ENCODE measurements at places on chromosomes 4 and X.

DNA sequence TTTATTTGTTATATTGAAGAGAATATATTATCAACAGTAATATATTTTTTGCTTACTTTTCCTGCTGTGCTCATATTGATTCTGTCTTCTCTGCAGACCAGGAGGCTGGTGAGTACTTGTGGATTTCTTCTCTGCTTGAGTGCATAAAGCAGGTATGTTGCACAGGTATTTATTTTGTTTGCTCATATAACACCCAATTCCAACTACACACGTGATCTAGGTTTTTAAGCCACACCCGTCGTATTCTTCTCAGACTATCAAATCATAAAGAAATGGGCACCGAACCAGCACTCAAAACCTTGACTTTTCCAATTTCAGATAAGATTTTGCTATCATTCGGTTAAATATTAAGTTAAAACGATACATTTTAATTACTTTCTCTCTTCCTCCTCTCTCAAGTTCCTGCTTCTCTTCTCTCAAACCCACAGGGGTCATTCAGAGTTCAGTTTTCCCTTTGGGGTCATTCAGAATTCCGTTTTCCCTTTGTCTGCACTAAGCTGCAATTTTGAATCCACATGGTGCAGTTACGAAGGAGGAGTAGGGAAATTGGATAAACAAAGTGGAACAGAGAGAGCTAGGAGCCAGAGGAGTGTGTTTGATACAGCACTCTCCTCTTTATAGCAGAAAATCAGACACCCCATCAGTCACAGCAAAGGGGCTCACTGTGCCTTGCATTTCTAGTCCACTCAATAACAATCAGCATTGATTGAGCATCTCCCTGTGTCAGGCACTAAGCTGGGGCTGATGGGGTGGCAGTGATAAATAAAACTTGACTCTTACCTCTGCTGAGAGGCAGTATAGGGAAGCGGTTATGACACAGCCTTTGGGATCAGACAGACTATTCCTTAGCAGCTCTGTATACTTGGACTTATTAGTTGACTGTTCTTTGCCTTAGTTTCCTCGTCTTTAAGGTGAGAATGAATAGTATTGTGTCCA lies at the start of gene ADH1C:
TSS of gene ADH1C (minus strand) at position 145 of the 936 bp plus-strand sequence. CDS start at position 74, 71 bp downstream.
- no peak for DNase-seq

GRCh38 chrX:12824944-12825343 lies 33.7 kb downstream of the PRPS2 start:
- DNase-seq: no peak

DNA sequence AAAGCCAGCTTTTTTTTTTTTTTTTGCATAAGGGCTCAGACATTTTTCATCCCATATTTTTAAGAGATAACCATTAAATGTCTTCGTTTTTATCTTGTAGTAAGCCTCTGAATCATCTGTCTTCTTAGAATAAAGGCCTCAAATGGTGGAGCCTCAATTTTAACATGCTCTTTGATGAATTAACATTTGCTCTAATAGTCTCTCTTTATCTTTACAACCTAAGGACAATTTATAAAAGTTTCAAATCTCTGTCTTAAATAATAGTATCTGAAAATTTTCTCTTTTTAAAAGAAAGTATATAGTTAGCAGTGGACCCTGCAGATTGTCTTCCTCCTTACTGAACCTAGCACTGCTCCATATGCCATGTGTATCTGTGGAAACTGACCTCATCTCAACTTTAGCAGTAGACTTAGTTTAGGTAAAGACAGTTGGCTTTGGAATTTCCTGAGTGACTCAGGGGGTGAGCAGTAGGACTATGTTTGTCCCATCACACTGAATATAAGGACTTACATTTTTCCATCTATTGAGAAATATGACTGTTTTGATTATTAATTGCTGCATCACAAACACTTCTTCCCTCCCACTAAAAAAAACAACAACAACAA lies 1658.0 kb downstream of the STIM2 start:
- no peak for DNase-seq

DNA sequence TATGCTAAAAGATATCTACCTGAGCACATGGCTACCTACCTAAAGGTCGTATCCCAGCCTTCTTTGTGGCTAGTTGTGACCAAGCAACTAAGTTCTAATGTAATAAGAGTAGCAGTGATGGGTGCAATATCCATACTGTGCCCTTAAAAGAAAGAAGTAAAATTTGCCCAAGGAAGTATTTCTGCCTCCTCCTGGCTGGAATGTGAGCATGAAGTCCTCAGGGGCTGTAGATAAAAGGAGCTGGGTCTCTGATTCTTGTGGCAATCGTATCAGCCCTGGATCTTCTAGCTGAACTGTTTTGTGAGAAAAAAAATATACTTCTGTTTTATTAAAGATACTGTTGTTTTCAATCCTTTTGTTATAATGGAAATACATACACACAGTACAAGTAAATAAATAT lies 217.4 kb downstream of the GPAT3 start:
- no peak for DNase-seq

DNA sequence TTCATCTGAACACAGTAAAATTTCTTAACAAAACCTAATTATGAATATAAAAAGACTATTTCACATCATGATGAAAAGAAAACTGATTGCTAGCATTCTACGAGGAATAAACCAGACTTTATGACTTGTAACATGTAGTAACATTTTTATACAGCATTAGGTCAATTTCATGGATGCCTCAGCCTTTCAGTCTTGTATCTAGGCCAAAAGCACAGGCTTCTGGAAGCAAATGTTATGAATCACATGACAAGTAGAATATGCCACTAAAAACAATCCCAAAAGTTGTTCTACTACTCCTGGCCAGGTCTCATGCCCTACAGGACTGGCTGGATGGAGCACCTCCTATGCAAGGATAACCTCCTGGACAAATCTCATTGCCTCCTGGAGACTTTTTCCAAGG lies 101.2 kb downstream of the ARHGAP6 start:
- no peak for DNase-seq

- DNase-seq: peak; percentile 4
These were observed 94.2 kb downstream of the MAOA start for GRCh38 chrX:43750248-43750676.

GRCh38 chr4:147640331-147640730 lies 23.1 kb downstream of the TMEM184C start:
- no peak for DNase-seq

- DNase-seq: no peak
These were observed 132.7 kb downstream of the TMEM164 start for GRCh38 chrX:110135618-110136017.

- peak; percentile 45 for DNase-seq
These were observed 8.0 kb upstream of the NEUROG2 start for GRCh38 chr4:112523764-112524505.

- no peak for DNase-seq
These were observed 1.4 kb downstream of the TREX2 start for GRCh38 chrX:153444333-153445011.

- no peak for DNase-seq
These were observed 15.2 kb downstream of the ATOH1 start for GRCh38 chr4:93843772-93844171.

DNA sequence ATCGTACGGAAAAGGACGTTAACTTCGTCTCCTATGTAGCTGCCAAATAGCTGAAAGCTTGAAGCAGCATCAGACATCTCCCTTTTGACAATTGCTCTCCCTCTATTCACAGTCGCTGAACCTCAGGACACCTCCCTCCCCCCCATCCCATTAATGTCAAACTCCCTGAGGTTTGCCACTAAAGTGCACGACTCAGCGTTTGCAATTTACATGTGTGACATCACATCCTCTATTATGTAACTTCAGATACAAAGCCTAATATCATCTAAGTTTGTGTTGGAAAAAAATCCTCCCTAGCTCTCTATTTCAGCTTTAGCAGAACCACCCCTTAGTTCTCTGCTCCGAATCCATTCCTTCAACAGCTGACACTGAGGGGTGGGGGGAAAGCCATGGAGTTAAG lies 5.5 kb upstream of the NR3C2 start:
- no peak for DNase-seq

- no peak for DNase-seq
These were observed 324.9 kb downstream of the PPP3CA start for GRCh38 chr4:101022151-101023024.

- no peak for DNase-seq
These were observed 118.3 kb upstream of the PUDP start for GRCh38 chrX:7266288-7266687.

DNA sequence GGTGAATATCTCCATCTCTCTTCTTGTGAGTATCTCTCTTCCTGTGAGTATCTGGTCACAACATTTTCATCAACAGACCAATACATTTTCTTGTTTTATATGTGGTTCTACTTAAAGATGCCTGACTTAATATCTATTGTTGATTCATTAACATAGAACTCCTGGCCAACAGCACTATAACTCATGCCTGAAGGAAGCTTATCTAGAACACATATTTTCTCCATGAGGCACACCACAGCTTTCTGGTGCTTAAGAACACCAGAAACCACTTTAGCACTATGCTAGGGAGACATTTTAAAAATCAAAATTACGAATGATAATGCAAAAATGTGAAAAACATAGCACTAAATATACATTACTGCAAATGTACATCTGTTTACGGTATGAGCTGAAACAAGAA lies 190.4 kb downstream of the GABRB1 start:
- DNase-seq: no peak

DNA sequence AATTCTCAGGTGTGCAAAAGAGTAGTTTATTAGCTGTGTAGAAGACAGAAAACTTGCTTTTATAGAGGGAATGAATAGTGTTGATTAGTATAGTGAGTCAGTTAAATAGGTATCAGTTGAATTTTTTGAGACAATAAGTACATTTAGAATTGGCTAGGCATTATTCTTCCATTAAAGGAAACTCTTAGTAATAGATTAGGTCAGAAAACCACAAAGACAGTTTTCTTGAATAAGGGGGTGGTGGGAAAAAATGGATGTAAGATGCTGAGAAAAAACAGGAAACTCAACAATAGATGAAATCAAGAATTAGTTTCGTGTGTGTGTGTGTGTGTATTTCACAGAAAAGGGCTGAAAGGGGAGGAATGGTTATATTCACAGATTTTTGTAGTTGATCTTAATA lies 16.8 kb downstream of the CD38 start:
- DNase-seq: no peak

DNA sequence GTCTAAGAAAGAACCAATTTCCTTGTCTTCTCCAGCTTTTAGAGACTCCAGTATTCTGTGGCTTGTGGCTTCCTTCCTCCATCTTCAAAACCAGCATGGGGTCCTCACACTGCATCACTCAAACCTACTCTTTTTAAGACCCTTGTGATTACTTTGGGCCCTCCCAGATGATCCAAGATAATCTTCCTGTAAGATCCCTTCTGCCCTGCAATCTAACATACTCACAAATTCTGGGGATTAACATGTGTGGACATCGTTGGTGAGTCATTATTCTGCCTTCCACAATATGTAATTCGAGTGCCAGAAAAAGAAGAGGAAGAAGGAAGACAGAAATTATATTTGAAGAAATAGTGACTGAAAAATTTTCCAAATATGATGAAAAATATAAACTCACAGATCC lies 47.9 kb downstream of the BEND4 start:
- no peak for DNase-seq

GRCh38 chr4:26009502-26009901 lies 95.5 kb downstream of the SMIM20 start:
- no peak for DNase-seq

- no peak for DNase-seq
These were observed 4.7 kb upstream of the ZNF518B start for GRCh38 chr4:10461850-10462400.

DNA sequence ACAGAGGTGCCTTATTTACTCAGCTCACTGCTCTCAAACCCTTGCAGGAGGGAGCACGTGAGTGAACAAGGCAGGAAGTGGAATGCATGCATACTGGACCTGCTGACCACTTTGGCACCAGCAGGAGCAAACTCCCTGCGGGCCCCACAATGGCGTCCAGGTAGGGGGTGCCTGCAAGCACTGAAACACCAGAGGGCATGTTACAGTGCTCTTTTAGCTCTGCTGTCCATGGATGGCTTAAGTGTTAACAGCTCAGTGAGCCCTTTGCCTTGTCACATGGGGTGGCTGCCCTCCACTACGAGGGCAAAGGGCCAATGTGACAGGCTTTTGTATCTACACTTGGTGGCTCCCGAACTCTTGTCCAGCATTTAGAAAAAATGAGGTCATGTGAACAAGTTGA lies 199.5 kb upstream of the UGT8 start:
- DNase-seq: no peak

- DNase-seq: no peak
These were observed 124.2 kb downstream of the C4orf51 start for GRCh38 chr4:145804116-145804515.

DNA sequence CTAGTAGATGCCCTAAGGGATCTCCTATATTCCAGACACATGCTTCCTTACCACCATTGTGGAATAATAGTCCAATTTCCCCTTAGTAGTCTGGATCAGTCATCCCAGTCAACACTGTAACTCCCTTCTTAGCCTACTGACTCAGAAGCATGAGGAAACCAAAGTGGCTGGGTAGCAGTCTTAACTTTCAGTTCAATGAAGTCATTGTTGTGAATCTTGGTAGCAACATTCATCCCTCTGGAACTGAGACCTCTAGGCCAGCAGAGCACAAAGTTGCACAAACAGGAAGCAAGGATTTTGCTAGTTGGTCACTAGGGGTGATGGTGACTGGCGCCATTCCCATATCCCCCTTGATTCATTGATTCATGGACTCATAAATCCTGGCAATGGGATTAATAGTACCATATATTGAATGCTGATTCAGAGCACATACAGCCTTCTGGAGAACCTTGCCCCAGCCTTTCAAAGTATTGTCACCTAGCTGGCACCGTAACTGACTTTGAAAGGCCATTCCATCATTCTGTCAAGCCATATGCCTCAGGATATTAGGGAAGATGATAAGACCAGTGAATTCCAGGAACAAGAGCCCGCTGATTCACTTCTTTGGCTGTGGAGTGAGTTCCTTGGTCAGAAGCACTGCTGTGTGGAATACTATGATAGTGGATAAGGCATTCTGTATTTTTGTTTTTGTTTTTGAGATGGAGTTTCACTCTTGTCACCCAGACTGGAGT lies 19.7 kb upstream of the GPAT3 start:
- DNase-seq: no peak

DNA sequence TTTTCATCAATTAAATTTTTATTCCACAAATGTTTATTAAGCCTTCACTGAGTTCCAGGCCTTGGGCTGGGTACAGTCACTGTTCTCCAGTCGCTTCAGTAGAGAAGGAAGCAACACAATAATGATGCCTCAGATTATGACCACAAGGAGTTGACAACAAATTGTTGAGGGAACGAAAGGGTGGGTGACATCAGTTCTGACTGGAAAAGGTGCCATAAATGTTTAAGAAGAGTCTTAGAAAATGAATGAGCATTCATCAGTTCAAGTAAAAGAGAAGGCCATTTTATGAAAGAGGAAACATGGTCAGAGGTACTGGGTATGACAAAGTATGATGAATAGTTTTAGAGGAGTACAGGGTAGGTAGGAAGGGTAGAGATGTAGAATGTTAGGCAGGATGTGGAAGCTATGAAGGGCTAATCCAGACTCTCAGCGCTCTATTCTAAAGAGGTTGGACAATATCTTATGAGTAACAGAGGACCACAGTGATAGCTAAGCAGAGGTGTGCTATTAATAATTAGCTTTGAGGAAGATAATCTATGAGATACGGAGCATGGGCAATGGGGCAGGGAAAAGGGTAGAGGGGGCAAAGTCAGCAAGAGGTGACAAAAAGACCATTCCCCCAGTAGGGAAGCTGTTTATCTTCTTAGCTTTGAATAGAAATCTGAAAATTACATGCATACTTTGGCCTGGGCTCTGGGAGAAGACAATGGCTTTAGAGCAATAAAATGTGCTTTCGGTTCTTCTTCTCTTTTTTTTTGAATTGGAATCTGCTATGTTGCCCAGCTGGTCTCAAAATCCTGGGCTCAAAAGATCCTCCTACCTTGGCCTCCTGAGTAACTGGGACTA lies 20.4 kb downstream of the AFP start:
- DNase-seq: no peak

GRCh38 chr4:138414202-138414601 lies 172.1 kb upstream of the SLC7A11 start:
- DNase-seq: no peak

GRCh38 chrX:102129473-102129872 lies 4.0 kb downstream of the TCEAL2 start:
- DNase-seq: no peak
